Right lobe of liver (tissue), 6 donors: ENCODE measurements at places on chromosomes 4 and X. TPM values are rescaled to one million over a fixed set of nuclear protein-coding genes. Genes with fewer than 3 reads are reported as not detected.

Gene ADGRG2
- 0.53 TPM for total RNA-seq

Gene PGAM4
- not detected for total RNA-seq

Gene ASMT
- total RNA-seq, result 0.13 TPM

Gene TMEM255A
- 0.33 TPM for total RNA-seq

Gene SH3TC1
- total RNA-seq, result 35.7 TPM

Gene AKAP14
- total RNA-seq, result not detected

Gene SH2D1A
- total RNA-seq, result 0.37 TPM

Gene CENPVL2
- not detected for total RNA-seq

Gene ART3
- not detected for total RNA-seq

Gene MTTP
- 113 TPM for total RNA-seq

Gene AFAP1
- 3.1 TPM for total RNA-seq

Gene ETDB
- not detected for total RNA-seq

Gene ANKRD50
- total RNA-seq, result 7.7 TPM

Gene CDX4
- total RNA-seq, result not detected

Gene SASH3
- 5.2 TPM for total RNA-seq

Gene GIMD1
- not detected for total RNA-seq

Gene RGN
- total RNA-seq, result 175 TPM

Gene TMEM144
- 6.7 TPM for total RNA-seq

Gene HEPH
- 1.1 TPM for total RNA-seq

Gene SLC4A4
- 26.2 TPM for total RNA-seq

Gene DKK2
- not detected for total RNA-seq

Gene VCX
- not detected for total RNA-seq

Gene CPZ
- 0.74 TPM for total RNA-seq

Gene ASB9
- 7.2 TPM for total RNA-seq

Gene IL1RAPL1
- not detected for total RNA-seq

Gene CNOT6L
- 38.1 TPM for total RNA-seq

Gene CXCL5
- 1.00 TPM for total RNA-seq

Gene MSX1
- total RNA-seq, result 0.15 TPM

Gene ERAS
- not detected for total RNA-seq

Gene MGAT4D
- total RNA-seq, result not detected

Gene FRG2
- total RNA-seq, result not detected

Gene SERPINA7
- 106 TPM for total RNA-seq

Gene FOXR2
- total RNA-seq, result not detected

Gene ADH1C
- 684 TPM for total RNA-seq

Gene SAGE1
- not detected for total RNA-seq

Gene HS6ST2
- 0.09 TPM for total RNA-seq

Gene PDE5A
- total RNA-seq, result 0.56 TPM

Gene UCP1
- not detected for total RNA-seq

Gene DLG3
- 2.1 TPM for total RNA-seq

Gene LRAT
- total RNA-seq, result 0.93 TPM

Gene VCX2
- not detected for total RNA-seq

Gene HSFX4
- not detected for total RNA-seq

Gene ANOS1
- 0.22 TPM for total RNA-seq

Gene DCAF16
- total RNA-seq, result 6.0 TPM
